ENCODE measurements at places on chromosomes 11 and 22.

DNA sequence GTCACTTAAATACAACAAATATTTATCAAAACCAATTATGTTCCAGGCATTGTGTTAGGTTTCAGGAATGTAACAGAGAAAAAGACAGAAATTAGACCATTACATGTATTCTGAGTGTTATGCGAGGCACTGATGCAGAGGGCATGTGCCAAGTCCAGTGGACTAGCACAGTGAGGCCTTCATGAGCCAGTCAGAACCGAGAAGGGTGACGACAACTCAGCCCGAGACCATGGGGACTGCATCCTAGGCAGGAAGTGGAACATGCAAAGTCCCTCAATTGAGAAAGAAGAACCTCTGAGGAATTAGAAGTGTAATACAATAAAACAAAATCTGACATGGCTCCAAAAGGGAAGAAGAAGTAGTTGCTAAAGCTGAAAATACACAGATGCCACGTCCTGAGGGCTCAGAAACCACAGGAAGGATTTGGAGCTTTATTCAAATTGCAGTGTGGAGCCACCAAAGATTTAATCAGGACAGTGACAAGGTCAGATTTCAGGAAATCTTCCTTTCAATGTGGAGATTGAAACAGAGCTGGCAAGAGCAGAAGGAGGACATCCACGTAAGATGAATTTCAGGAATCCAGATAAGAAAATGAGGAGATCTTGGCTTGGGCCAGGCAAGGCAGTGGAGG lies 529.6 kb downstream of the NTM start:
- no peak for DNase-seq

GRCh38 chr22:44659140-44659539 lies 42.9 kb upstream of the PRR5 start:
- peak; percentile 64 for DNase-seq

GRCh38 chr11:21121991-21122390 lies 452.6 kb downstream of the NELL1 start:
- DNase-seq, result no peak

DNA sequence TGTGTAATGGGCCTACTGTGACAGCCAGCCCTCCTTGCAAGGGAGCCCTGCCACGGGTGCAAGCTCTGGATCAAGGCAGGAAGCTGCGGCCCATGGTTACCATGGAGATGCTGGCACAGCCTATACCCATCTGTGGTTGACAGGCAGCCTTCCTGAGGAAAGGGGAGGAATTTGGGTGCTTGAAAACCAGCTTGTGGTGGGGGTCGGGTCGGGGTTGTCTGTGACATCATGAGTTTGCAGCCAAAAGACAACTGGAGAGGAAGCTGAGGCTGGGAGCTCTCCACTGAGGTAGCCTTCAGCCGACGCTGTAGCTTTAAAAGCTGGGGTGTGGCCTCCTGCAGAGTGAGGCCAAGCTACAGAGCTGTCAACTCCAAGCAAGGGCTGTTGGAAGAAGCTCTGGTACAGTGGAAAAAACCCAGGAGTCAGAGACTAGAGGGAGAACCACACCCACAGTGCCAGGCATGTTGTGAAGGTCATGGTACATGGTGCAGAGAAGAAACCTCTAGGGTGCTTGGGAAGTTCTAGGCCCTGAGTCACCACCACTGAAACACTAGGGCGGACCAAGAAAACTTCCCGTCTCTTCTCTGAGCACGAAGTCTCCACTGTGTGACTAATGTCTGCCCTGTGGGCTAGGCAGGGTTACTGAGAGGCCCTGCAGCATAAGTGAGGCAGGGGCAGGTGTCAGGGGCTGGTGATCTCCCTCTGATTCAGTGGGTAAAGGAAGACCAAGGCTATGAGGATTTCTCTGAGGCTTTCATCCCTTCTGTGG lies 10.8 kb upstream of the LDHA start:
- DNase-seq, result peak; percentile 98

- DNase-seq, result no peak
These were observed 24.0 kb downstream of the SMCO4 start for GRCh38 chr11:93519179-93519578.

DNA sequence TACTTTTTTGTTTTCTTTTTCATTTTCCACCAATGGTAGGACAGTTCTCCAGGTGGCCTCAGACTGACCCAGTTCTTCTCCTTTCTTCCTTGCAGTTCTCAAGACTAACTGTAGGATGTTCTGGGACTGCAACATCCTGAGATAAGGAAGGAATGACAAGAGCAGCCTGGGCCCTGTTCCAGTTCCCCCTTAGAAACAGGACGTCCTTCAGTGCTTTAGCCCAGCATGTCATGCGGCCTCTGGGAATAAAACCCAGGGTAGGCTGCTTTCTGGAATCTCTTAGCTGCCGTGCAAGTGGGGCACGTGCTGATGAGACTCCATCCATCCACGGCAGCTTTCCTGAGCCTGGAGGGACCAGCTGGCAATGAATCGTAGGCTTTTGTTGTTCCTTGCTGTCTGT lies 24.0 kb upstream of the CADM1 start:
- DNase-seq, result peak; percentile 14

DNA sequence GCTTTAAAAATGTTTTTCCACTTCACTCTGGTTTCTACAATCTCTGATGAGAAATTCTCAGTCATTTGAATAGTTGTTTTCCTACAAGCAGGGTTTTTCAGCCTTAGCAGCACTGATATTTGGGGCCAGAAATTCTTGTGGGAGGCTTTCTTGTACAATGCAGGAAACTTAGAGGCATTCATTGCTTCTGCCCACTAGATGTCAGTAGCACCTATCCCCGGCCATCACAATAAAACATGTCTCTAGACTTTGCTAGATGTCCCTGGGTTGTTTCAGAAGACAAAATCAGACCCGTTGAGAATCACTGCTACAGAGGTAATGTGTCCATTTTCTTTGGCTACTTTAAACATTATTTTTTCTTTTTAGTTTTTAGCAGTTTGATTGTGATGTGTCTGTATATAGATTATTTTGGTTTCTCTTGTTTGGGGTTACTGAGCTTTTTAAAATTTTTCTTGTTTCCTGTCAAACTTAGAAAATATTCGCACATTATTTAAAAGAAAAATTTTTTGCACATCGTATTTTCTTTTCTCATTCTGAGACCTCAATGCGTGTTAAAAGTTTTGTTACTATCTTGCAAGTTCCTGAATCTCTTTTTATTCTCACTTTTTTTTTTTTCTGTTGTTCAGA lies 60.8 kb upstream of the CCDC179 start:
- peak; percentile 68 for DNase-seq

- no peak for DNase-seq
These were observed 3.8 kb downstream of the MN1 start for GRCh38 chr22:27797520-27798391.

GRCh38 chr11:134761386-134761785 lies 349.3 kb upstream of the B3GAT1 start:
- no peak for DNase-seq

DNA sequence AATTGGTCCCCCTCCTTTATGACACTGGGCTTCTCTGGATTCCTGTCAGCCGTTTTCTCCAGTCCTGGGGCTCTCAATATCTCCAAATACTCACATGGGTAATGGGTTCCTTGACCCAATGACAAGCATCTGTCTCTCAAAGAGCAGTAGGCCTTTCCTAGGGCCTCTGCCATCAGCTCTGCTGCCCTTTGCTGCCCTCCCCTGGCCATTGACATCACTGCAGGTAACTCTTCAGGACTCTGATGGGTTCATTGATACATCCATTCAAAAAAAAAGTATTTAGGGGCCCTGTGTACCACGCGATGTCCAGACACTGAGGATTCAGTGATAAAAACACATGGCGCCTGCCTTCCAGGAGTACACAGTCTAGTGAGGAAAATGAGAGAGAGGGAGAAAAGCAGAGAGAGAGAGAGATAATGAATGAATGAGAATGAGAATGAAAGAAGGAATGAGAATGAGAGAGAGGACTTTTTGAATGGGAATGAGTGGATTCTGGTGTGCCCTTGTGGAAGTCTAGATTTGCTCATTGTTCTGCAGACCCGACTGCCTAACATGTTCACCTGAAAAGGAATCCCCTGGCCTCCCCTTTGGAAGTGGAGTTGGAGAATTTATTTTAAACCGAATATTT lies 42.6 kb upstream of the OLFML1 start:
- peak; percentile 59 for DNase-seq

DNA sequence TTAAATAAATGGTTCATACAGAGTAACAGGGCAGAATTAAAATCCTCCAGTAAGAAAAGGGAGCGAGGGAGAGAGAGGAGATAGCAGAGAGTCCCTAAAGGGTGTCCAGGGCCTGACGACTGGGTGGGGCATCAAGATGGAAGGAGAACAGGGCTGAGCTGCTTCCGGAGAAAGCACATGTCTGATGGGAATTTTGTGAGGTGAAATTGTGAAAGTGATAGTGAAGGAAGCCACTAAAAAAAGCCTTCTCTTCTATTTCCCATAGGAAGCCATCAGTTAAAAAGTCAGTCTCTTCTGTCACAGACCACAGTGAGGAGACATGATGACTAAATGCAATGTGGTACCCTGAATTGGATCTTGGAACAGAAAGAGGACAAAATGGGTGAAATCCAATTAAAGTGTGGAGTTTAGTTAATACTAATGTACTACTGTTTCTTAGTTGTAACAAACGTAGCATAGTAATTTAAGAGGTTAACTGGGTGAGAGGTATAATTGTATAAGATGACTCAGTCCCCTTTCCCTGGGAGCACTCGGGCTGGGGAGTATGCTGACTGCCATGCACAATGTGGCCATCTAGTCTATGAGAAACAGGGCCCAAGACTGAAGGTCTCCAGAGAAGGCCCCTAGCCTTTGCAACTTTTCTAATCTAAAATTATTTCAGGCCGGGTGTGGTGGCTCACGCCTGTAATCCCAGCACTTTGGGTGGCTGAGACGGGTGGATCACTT lies 29.5 kb upstream of the FCHSD2 start:
- no peak for DNase-seq

- no peak for DNase-seq
These were observed 4.9 kb downstream of the DUSP8 start for GRCh38 chr11:1567052-1567720.

DNA sequence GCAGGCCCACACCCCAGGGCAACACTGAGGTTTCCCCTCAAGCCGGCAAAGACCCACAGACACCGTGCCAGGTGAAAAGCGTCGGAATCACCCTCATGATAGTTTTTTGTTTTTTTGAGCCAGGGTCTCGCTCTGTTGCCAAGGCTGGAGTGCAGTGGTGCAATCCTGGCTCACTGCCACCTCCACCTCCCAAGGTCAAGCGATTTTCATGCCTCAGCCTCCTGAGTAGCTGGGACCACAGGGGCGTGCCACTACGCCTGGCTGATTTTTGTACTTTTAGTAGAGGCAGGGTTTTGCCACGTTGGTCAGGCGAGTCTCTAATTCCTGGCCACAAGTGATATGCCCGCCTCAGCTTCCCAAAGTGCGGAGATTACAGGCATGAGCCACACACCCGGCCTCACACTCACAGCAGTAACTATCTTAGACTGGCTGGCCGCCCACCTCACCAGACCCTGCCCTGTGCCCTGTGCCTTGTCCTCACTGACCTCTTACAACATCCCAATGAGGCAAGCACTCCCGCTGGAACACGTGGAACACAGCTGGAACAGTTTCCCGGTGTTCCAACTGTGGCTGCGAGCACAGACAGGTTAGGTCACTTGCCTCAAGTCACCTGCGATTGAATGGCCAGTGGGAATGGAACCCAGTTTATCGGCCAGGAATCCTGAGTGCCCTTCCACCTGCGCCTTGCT lies 21.1 kb downstream of the LRRC10B start:
- DNase-seq, result no peak

DNA sequence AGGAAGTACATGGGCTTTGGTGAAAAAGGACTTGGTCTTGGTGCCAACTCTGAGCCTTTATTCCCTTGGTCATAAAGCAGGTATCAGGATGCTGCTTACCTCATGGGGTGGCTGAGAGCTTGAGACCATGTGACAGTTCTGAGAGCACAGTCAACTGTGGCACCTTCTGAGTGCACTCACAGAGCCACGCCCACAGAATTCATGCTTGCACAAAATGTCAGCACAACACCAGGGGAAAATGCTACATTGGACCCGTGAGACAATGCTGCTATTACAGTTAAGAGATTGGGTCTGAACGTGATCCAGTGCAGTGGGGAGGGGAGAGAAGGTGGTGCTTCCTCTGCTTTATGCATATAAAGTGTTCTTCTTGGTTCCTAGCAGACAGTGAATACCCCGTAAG lies 79.5 kb upstream of the SPON1 start:
- DNase-seq, result no peak

DNA sequence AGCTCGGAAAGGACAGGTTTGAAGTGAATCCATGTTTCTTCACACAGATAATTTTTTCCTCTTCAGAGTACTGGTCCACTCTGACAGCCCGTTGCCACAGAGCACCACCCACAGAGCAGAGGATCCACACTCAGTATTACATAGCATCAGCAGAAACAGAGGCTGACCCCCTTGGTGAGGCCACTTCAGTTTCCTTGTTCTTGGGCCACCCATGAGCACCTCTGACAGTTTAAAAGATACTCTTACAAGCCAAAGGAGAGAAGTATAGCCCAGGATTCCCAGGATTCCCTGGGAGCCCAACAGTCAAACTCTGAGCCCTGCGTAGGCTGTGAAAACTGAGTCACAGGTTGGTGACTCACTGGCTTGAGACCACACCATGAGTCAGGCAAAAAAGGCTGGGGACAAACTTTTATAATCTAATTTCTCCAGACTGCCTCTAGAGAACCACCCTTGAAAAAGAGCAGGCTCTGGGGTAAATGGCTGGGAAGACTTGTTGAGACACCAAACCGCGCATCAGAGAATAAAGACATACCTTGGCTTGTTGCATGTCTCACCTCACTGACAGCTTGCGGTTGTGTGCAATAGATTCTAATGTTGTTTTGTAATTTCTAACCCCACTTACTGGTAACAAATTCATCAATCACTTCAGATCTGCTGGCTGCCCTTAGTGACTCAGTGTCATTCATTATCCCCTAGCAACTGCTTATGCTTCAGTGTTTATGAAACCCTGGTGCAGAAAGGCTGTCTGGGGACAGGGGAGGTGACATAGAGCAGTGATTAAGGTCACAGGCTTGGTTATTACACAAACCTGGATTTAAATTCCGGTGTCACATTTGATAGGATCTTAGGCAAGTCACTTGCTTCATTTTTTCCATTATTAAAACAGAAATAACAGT lies 56.9 kb upstream of the PRSS23 start:
- DNase-seq, result peak; percentile 99

GRCh38 chr11:10076458-10077141 lies 217.4 kb downstream of the SBF2 start:
- peak; percentile 61 for DNase-seq

DNA sequence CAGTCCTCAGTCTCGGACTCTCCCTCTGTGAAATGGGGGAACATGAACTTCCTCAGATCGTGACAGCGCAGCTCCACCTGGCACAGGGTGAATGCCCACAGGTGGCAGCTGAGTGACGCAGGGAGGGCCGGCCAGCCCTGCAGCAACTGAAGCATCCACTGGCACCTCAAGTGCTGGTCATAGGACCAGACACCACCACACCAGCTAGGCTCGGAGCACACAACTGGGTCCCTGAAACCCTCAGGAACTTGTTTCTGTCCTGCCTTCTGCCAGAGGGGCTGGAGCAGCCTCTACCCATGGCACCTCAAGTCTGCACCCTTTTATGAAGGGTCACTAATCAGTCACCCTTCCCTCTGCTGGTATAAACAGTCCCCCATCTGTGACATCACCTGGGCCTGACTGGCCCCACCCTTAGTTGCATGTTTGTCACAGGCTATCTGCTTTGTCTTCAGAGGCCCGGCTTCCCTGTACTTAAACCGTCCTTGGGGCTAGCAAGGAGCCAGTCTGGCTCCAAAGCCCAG lies 7.4 kb upstream of the CDC42BPG start:
- no peak for DNase-seq
